ENCODE measurements at places on chromosomes 2 and 18.

GRCh38 chr18:53797998-53798495 is 426.4 kb downstream of the MBD2 start:
- H3K27ac ChIP-seq: no peak overlapping the region
- H3K4me1 ChIP-seq: no peaks in the 10 kb centered on the region
- no peaks in the 10 kb centered on the region for H3K36me3 ChIP-seq
- H3K27me3 ChIP-seq: no peaks in the 10 kb centered on the region
- H3K4me3 ChIP-seq: no peak overlapping the region

- no peak overlapping the region for H3K4me3 ChIP-seq
- DNase-seq: no peak
- H3K27ac ChIP-seq: no peak overlapping the region
- no peaks in the 10 kb centered on the region for H3K27me3 ChIP-seq
- H3K36me3 ChIP-seq: no peaks in the 10 kb centered on the region
- peaks cover 12% of the 10 kb centered on the region for H3K4me1 ChIP-seq
These were observed 77.5 kb upstream of the NFATC1 start for GRCh38 chr18:79318142-79318673.

DNA sequence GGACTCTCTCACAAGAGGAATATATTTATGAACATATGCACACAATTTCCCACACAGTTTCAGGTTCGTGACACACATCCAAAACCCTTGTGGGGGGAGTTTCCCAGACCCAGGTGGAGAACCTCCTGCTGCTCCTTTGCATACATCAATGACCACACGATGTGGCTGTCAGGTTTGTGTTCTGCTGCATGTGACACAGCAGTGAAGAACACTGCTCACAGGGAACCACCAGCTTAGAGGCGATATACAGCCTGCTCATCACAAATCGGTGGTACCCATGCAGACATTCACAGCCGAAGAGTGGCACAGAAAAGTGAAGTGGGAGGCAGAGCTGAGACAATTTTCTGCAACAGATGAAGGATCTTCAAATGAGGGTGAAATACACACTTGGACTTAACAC is 175.6 kb upstream of the ZFP36L2 start:
- peaks cover 12% of the 10 kb centered on the region for H3K4me1 ChIP-seq
- H3K27me3 ChIP-seq: no peaks in the 10 kb centered on the region
- H3K36me3 ChIP-seq: peaks cover 8% of the 10 kb centered on the region

DNA sequence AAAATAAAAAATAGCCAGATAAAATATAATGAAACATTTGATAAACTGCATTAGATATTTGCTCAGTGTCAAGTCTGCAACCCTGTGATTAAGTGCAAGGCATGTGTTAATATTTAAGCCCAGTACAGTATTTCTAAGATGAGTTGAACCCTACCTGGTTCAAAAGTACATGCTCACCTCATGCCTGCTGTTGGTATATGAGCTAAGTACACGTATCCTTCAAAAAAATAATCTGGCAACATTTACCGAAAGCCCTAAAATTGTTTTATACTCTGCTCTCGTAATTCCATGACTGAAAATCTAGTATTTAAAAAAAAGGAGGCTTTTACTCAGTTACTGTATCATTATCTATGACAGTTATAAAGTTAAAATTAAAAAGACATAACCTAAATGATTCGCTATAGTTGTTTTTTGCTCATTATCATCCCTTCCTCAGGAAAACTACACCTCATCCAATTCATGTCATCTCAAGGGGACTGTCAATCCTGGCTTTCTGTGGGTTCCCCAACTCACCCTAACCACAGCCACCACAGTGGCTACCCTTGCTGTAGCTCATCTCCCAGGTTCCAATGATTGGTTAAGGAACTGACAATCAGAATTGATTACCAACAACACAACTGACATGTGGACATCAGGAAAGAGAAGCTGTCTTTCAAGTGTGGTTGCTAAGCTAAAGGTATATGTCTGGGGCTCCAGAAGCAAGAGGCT is 10.6 kb downstream of the TLK1 start:
- no peak overlapping the region for H3K27ac ChIP-seq
- peaks cover 8% of the 10 kb centered on the region for H3K36me3 ChIP-seq
- H3K27me3 ChIP-seq: no peaks in the 10 kb centered on the region
- DNase-seq: no peak
- no peak overlapping the region for H3K4me3 ChIP-seq

- H3K27me3 ChIP-seq: no peaks in the 10 kb centered on the region
- H3K27ac ChIP-seq: no peak overlapping the region
- H3K36me3 ChIP-seq: no peaks in the 10 kb centered on the region
- H3K4me1 ChIP-seq: no peaks in the 10 kb centered on the region
- DNase-seq: no peak
- no peak overlapping the region for H3K4me3 ChIP-seq
These were observed 11.5 kb downstream of the LRP1B start for GRCh38 chr2:142119347-142119746.

DNA sequence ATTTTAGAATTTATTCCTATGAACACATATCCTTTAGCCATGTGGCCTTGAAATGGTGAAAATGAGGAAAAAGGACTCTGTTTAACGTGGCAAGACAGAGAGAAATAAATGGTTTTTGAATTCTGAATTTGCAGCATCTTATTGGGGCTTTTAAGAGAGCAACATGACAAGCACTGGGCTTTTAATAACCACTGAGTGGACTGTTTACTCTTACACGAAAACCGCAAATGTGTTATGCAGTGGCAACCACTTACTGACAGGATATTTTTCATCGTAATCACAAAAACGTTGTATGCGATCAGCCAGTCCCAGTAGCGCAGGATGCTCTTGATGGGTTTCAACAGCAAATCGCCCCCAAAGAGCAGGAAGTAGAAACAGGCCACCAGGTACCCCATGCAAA is 226.6 kb downstream of the NAPG start:
- no peak overlapping the region for H3K4me3 ChIP-seq
- DNase-seq: no peak
- H3K4me1 ChIP-seq: no peaks in the 10 kb centered on the region
- no peaks in the 10 kb centered on the region for H3K36me3 ChIP-seq

DNA sequence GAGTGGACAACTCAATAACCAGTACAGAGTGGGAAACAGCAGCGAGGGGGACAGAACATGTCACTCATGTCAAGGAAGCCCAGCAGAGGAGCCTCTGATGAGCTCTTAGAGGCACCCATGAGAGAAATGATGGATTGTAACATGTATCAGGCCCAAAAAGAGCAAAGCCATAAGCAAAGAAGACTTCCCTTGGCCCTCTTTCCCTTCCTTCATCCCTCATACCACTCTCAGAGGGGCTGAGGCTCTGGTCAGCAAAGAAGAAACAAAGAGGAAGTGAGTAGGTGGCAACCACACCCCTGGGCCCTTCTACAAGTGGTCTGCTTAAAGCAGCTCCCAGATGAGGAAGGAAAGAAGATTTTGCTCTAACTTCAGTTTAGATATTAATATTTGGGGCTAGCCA is 112.8 kb downstream of the CDC42EP3 start:
- DNase-seq: no peak
- H3K4me1 ChIP-seq: peaks cover 28% of the 10 kb centered on the region
- no peaks in the 10 kb centered on the region for H3K27me3 ChIP-seq

DNA sequence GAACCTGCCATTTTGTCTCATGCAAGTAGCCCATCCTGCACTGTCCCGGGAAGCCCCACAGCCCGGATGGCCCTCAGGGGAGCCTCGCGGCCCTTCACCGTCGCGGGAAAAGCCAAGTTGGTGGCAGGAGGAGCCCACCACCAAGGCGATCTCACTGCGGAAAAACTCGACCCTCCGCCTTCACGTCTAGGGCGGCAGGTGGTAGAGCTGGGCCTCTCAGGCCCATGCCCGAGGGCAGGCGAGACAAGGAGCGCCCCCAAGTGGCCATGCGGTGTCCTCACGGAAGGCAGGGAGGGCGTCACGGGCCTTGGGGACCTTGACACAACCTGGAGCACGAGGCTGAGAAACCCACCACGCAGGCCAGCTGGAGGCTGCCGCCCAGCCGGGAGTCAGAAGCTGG is 34.8 kb upstream of the SKA1 start:
- H3K27me3 ChIP-seq: peaks cover 6% of the 10 kb centered on the region
- no peak overlapping the region for H3K27ac ChIP-seq
- H3K36me3 ChIP-seq: no peaks in the 10 kb centered on the region
- H3K4me3 ChIP-seq: no peak overlapping the region

DNA sequence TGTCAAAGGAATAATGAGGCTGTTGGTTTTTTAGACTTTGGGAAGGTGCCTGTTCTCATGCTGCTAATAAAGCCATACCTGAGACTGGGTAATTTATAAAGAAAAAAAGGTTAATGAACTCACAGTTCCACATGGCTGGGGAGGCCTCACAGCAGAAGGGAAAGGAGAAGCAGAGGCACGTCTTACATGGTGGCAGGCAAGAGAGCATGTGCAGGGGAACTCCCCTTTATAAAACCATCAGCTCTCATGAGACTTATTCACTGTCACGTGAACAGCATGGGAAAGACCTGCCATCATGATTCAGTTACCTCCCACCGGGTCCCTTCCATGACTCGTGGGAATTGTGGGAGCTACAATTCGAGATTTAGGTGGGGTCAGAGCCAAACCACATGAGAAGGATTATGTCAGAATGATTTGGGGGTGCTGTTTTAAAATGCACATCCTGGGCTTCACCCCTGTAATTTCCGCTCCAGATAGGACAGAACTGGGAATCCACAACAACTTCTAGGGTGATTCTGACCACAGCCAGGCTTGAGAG is 37.8 kb downstream of the TCF7L1 start:
- no peaks in the 10 kb centered on the region for H3K36me3 ChIP-seq
- no peaks in the 10 kb centered on the region for H3K4me1 ChIP-seq
- DNase-seq: no peak
- no peak overlapping the region for H3K27ac ChIP-seq
- no peak overlapping the region for H3K4me3 ChIP-seq
